CD4-positive, alpha-beta memory T cell (primary cell): ENCODE measurements at places on chromosomes 7 and 10.

GRCh38 chr7:74217455-74218342 lies 7.9 kb downstream of the LAT2 start:
- no peak for DNase-seq

- DNase-seq = no peak
Measured at GRCh38 chr10:63027531-63027930, 105.6 kb upstream of the NRBF2 start.

GRCh38 chr7:123367484-123368122 lies 166.8 kb downstream of the IQUB start:
- no peak for DNase-seq

DNA sequence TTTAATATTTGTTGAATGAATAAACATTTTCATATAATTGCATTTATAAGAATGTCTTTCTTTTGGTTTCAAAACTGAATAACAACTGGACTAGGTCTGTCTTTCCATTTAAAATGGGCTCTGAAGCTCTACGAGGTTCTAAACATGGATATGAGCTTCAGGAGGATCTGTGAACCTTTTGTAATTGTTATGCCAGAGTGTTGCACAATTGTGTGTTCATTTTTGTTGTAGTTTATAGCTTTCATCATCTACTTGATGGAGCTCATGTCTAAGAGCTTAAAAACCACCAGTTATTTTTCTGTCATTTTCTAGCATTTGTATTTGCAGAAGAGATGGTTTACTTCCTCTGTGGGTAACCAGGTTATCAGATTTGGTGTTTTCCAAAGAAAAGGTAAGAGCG lies 265.7 kb upstream of the NPY start:
- DNase-seq = no peak

DNA sequence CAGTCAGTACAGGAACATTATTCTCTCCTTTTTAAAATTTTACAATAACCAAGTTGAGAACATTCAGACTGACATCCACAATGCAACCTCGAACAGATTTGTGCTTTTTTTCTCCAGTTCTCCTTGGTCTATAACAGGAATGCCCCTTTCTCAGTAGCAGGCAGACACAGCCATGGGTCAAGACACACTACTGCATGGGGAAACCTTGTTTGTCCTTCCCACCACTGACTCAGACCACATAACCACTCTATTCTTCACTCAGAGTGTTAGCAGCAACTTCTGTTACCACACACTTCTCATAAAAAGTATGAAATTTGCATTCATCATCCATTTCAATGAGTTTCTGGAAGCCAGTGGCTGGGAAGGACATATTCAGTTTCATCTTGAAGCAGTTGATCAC lies 421.7 kb downstream of the ADRA2A start:
- no peak for DNase-seq
